ENCODE measurements at places on chromosomes 3 and 15.

- DNase-seq, result no peak
These were observed 190.7 kb upstream of the CD96 start for GRCh38 chr3:111351334-111351733.

GRCh38 chr3:194555175-194556062 lies 68.6 kb upstream of the ATP13A3 start:
- DNase-seq, result peak; percentile 44

- no peak for DNase-seq
These were observed 95.6 kb downstream of the OCA2 start for GRCh38 chr15:28003302-28004037.

GRCh38 chr15:70936326-70936725 lies 43.7 kb downstream of the LRRC49 start:
- DNase-seq, result no peak

DNA sequence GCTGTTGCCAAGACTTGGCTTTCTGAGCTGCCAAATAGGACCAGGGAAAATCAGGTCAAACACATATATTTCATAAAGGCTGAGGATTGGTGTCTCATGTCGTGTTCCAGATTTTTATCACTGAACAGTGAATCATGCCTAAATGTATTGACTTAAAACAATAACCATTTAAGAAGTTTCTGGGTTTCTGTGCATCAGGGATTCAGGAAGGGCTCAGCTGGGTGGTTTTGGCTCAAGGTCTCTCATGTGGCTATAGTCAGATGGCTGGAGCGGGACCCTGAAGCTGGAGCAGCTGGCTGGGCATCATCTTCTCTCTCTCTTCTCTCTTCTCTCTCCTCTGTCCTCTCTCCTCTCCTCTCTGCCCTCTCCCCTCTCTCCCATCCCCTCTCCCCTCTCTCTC lies 10.7 kb upstream of the RFTN1 start:
- no peak for DNase-seq

DNA sequence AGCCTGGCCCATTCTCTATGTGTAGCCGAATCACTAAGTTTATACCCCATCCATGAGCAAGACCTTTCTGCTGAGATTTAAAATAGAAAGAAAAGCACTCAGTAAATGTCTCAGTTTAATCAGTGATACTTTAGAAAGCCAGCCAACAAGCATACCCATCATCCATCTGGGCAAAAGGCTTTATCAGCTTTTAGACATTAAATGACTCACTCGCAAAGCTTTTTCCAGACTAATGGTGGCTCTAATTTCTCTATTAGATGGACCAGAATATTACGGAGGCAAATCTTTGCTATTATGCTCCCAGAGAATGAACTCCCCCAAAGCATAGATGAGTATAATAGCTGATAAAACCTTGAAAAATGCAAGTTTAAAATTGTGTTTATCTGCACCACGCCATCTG lies 727.8 kb downstream of the GBE1 start:
- no peak for DNase-seq

- no peak for DNase-seq
These were observed 58.7 kb upstream of the BCHE start for GRCh38 chr3:165895919-165896318.

DNA sequence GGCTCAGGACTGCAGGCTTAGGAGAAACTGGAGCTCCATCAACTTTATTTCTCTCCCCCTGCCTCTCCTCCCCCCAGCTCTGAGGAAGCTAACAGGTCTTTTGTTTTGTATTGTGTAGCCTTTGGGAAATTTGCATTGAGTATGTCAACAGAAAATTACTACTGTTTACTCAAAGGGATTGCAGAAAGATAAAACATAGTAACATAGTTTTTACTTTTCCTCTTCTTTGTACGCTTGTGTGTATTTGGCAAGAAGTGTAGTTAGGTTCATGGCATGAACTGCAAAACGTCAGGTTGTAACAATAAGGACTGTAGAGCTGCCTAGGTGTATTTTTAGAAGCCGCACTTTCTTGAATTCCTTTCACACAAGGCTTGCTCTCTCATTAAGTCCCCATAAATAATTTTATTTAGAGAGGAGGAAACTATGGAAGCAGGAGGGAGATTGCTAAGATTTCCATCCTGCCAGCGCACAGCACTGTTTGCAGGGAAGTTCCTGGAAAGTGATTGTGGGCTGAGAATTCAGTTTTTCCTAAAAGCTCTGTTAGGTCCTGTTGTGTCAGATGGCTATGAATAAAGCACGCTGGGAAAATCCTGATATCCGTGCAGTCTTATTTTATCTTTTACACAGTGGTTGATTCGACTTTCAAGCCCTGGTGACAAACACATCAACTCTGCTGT lies 21.1 kb upstream of the SATB1 start:
- DNase-seq, result peak; percentile 13

- no peak for DNase-seq
These were observed 79.9 kb downstream of the GTPBP8 start for GRCh38 chr3:113070681-113071113.

GRCh38 chr15:83444936-83445335 lies 2.2 kb upstream of the SH3GL3 start:
- no peak for DNase-seq

DNA sequence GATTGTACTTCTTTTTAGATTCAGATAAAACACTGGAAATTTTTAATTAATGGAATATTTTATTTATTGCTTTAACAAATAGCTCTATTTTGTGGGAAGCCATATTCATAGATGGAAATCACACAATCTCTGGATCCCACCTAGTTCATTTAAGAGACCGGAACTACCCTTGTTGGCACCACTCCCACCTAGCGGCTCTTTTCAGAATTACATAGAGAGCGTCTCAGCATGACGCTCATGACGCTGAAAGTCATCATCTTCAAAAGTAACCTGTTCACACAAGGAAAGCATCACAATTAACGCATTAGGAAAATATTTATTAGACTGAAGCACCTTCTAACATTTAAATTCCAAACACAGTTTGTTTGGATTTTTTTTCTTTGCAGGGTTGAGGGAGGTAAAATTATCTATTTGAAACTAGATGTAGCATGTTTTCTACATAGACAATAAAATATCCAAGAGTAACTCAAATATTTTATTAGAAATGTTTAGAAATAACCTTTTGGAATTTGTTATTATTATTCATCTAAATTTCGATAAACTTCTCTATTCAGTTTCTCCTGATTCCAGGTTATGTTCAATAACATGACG lies 214.9 kb upstream of the ARRDC4 start:
- no peak for DNase-seq

- no peak for DNase-seq
These were observed 104.8 kb downstream of the ETFA start for GRCh38 chr15:76206325-76206976.

DNA sequence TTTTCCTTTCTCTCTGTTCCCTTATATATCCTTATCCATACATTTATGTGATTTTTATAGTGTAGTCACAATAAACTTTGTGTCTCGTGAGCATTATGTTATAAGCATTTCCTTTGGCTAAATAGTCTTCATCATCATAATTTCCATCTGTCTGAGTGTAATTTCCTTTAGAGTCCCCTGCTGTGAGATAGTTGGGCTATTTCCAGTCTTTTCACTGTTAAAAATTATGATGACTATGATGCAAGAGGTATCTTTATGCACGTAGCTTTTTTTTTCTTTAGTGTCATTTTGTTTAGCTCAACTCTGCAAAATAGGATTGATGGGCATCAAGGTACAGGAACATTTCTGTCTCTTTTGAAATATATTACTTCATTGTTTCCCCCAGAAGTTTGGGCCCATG lies 26.9 kb upstream of the CA12 start:
- DNase-seq, result no peak

DNA sequence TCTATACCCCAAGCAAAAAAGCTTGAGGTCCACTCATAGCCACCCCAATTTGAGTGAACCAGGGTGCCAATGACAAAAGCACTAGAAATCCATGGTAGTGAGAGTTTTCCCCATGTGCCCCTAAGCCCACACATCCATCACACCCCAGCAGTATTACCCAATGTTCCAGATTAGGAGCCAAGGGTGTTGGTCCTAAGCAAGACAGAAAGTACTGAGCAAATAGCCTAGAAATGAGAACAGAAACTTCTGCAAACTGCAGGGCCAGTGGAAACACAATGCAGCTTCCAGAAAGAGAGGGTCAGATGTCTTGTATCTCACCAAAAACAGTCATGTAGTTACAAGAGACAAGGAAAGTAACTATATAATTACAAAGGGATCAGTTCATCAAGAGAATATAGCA lies 10.9 kb upstream of the OXTR start:
- no peak for DNase-seq

DNA sequence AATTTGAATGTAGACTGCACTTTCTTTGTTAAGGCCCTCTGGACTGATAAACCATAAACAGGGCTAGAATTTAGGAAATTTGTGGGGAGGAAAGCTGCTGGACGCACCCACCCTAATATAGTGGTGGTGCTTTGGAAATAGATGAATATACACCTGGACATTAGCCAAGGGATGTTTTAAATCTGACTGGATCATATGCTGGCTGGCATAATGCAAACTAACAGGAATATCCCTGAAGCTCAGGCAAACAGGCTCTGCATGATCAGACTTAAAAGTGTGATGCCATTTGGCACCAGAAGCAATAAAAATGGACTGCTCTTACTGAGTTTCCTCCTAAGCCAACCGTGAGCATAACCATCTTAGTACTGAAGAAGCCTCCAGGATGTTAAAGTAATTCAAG lies 465.8 kb upstream of the ROBO1 start:
- DNase-seq, result no peak

GRCh38 chr3:109702252-109702651 lies 364.9 kb upstream of the DPPA4 start:
- DNase-seq, result no peak

DNA sequence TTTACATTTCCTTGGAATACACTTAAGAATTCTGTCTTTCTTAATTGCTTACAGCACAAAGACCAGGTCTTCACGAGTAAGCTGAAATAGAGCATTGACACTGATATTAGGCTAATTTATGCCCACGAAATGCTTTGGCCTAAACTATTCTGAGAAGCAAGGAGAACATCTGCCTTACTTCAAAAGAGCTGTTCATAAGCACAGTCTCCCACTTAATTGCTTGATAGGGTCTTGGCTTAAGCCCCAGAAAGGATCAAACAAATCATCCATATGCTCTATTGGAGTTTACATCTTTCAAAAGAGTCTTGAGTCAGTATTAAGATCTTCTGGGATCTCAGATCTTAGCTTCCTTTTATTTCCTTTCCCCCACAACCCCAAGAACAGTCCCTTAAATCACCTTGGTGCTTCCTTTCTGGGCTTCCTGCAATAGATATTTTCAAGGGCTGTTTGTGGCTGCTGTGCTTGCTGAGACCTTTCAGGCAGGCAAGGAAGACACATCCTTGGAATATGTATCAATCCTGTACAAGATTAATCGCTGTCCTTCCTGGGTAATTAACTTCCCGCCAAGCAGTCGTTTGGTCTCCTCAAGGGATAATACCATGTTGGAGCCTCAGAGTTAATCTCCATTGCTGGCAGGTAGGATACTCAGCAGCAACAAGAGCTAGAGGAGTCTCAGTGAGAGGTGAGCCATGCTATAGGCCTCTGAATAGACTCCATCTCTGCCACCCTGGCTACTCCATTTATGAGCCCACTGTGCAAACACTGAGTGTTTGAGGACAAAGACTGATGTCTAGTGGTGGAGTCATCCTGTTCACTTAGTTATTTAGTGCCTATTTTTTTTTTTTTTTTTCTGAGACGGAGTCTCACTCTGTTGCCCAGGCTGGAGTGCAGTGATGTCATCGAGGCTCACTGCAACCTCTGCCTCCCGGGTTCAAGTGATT lies 37.1 kb downstream of the TMEM158 start:
- DNase-seq, result no peak

DNA sequence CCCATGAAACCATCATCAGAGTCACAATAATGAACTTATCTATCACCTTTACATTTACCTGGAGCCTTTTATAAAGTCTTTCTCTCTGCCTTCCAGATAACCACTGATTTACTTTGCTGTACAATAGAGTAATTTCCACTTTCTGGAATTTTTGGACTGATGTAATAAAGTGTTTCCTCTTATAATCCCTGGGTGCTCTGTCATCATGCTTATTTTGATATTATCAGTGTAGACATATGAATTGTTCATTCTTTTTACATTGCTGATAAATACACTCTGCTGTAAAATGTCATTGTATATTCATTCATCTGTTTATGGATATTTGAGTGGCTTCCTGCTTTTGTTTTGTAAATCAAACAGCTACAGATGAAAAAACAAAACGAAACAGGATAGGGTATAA lies 27.0 kb upstream of the IREB2 start:
- DNase-seq, result no peak

DNA sequence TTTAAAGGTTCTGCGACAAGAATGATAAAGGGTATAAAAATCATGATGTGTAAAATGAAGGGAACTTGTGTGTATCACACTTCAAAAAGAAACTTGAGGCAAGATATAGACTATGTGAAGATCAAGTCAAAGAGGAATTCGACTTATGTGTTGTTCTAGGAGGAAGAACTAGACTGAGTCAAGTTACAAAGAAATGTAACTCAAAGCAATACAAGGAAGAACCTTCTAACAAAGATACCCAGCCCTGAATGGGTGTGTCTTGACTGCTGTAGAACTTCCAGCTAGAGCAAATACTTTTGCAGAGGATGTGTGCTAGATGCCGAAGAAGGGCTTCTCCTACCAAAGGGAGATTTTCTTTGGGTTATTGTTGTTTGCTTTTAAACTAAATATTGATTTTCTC lies 2.4 kb downstream of the SLC49A4 start:
- no peak for DNase-seq

DNA sequence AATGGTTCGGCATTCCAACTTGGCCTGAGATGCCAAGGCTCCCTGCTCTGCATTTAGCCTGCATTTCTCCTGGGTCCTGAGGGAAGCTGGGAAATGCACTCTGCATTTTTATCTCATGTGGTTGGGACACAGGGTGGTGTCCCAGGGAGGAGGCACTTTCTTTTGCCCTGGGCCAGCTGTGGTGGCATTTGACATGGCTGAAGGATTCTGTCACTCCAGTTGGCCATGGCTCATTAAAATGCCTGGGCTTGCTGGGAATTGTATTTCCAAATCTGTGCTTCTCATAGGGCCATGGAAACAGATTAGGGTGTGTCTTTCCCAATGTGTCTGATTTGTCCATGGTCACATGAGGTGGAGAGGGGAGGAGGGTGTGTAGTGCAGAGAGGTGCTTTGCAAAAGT lies 128.3 kb upstream of the RGMA start:
- DNase-seq, result no peak

GRCh38 chr15:87211547-87211946 lies 1045.0 kb downstream of the NTRK3 start:
- DNase-seq, result no peak

DNA sequence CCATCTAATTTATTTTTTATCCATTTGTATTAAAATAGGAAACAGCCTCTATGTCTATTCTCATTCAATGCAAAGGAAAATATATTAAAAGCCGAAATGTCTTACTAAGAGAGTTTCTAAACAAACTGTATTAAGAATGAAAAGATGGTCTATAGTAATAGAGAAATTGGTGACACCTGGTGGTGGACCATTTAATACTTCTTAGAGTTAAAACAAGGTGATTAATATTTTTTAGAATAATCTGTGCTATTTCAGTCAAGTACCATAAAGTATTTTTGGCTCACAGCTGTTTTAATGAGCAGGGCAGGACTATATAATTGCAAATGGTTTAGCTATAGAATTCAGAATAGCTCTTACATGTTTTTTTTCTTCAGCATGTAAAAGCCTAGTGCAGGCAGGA lies 55.7 kb downstream of the SYNPR start:
- DNase-seq, result no peak

GRCh38 chr3:64909757-64910467 lies 222.1 kb upstream of the ADAMTS9 start:
- DNase-seq, result no peak

Data from retina (tissue), 1 donor.